Activated naive CD8-positive, alpha-beta T cell treated with anti-CD3 and anti-CD28 coated beads, Interleukin-2, amount 50 U/mL, for 16 hours (primary cell): ENCODE measurements at places on chromosomes 4 and X.

DNA sequence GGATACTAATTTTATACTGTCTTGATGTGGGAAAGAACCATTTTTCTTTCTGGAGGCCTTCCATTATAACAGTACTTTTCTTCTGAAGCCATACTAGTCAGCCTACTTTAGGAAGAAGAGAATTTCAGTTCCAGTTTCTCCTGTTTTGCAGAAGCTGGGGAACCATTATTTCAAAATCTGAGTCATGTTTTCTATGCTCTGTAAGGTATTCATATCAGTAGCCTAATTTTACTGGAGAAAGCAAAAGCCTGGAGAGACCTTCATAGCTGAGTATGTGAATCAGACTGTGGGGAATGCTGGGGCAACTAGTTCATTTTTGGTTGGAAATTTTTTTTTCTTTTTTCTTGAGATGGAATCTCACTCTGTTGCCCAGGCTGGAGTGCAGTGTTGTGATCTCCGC, 22.4 kb downstream of the AFF1 start:
- no peak for DNase-seq

GRCh38 chr4:176441594-176441993, 121.8 kb downstream of the SPCS3 start:
- no peak for DNase-seq

- no peak for DNase-seq
Observed at GRCh38 chr4:4974727-4975126, 44.5 kb downstream of the CYTL1 start.

DNA sequence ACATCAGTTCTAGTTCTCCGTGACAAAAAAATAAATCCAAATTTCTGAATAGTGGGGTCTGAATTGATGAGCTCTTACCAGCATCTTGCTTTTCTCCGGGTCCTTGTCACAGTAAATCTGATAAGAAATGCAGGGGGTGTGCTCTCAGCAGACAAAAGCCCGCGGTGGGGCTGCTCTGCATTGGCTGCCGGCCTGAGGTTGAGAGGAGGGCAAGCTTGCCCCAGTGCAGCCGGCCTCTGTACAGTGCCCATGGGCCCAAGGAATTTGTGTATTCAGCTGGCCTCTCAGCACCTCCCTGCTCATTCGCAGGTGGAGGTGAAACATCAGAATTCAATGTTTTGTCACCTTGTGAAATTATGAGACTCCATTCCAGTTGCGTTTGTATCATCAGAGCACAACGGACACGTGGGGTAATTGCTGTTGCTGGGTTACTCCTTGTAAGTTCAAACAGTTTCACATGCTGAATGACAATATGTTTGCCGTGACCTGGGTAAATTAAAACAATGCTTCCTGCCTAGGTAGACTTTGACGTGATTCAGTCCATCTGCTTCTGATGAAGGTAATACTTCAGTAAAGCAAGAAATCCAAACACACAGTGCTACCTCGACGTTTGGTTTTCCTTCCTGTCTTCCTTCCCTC, 596.4 kb downstream of the MID1IP1 start:
- DNase-seq = no peak

DNA sequence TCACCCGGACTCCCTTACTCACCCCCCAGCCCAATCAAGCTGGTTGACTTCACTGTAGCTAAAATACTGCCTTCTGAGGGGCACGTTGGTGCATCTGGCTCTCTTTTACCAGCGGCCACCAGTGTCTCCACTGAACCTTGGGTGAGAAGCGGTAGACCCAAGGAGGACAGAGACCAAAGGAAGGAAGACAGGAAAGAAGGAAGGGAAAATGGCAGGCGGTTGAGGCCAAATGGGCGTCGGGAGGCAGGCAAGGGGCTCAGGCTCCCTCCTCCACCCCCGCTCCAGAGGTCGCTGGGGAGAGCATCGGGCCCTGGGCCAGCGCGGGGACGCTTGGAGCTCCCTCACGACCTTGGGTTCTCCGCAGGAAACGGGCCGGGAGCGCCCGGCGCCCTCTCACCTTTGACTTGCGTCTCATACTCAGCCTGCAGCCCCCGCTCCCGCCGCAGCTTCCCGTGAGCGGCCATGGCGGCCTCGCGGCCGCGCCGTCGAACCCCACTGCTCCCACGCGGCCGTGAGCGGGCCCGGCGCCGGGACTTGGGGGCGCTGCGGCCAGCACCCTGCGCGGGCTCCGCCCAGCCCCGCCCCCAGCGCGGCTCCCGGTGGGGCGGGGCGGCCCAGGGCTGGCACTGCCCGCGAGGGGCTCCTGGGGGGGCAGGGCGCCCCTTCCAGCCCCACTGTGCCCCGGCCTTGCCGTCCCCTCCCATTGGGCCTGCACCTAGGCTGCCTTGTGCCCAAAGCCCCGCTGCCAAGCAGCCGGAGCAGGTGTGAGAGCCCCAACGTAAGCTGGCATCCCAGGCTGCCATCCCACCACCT, at the start of gene ARHGAP4:
TSS of gene ARHGAP4 (minus strand) at position 526 of the 813 bp plus-strand sequence. CDS start at position 464, 62 bp downstream.
- no peak for DNase-seq

DNA sequence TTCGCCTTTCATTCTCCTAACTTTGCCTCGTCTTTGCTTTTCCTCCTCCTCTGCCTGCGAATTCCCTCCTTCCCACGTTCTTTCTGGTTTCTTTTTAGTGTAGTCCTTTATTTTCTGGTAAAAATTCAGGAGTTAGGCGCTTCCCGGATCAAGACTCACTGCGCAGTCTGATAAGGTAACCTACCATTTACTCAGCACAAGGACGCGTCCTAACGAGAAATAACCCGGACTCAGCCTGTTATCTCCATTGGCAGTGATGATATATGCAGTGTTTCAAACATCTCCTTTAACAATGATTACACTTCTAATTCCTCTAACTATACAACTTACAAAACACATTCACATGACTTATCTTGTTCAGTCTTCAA, 357 bp upstream of the ETNPPL start:
- no peak for DNase-seq

DNA sequence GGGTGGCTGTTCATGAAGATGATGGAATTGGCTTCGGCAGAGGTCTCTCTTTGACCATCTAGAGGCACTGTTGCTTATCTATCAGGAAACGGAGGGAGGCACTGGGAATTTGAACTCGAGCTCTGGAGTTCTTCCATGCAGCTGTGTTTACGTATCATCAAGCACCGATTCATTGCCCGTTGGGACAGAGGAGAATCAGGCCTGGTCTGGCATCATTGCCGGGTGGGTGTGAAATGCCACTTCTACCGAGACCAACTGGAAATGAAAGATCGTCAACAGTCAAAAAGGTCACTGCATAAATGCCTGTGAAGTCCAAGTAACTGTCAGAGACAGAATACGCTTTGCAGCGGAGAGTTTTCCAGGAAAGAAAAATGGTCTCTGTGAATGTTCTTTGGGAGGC, 166.9 kb downstream of the ASMT start:
- no peak for DNase-seq

- no peak for DNase-seq
Observed at GRCh38 chrX:45824471-45824870, 623.8 kb upstream of the DIPK2B start.

- no peak for DNase-seq
Observed at GRCh38 chr4:23911675-23912455, 22.0 kb upstream of the PPARGC1A start.

DNA sequence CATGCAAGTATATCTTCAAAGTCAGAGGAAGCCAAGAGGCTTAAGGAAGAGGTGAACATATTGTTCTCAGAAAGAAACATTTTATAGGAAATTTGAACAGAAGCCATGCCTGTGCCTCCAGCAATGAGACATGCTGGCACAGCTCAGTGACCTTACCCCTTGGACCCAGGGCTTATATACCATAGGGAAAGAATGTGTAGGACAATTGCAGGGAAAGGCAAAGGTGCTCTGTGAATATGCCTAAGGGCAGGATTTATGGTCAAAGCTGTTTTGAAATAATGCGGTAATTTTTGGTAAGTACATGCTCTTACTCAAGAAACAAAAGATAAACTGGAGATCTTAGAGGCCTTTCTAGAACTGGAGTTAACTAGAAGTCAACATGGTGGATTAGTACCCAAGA, 568.8 kb downstream of the GRID2 start:
- DNase-seq = no peak

- DNase-seq = no peak
Observed at GRCh38 chrX:47745416-47745815, 86.4 kb upstream of the UXT start.

DNA sequence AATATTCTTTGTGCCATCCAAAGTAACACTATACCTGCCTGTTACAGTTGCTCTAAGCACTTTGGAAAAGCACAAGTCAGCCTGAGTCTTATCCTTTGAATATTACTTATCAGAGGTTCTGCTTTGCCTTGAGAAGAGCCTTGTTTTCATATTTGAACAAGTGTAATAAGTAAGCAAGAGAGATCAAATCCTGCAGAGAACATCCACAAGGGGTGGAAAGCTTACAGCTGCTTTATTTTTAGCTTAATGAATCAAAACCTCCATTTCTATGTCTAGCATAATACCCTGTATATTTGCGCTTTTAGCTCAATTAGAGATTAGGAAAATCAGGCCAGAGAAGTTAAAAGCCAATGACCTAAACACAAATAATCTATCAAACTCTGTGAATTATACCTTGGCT, 139.8 kb downstream of the CDS1 start:
- DNase-seq = no peak

DNA sequence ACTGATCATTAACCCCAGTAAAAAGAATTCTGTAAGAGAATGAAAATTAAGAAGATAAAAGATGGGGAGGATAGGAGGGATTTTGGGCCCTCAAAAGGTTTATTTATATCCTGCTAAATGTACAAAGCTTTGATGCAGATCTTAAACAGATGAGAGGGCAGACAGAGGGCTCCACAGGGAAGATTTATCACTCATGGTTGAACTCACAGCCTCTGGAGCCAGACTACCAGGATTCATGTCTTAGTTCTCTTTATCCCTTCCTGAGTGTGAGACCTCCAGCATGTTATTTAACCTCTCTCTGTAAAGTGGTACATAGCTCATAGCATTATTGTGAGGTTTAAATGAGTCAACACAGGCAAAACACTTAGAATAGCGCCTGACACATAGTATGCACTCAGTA, 74.4 kb downstream of the SOWAHB start:
- no peak for DNase-seq

GRCh38 chr4:15132739-15133138, 130.5 kb downstream of the CPEB2 start:
- no peak for DNase-seq

GRCh38 chrX:140949233-140949632, 53.2 kb upstream of the SPANXB1 start:
- no peak for DNase-seq

DNA sequence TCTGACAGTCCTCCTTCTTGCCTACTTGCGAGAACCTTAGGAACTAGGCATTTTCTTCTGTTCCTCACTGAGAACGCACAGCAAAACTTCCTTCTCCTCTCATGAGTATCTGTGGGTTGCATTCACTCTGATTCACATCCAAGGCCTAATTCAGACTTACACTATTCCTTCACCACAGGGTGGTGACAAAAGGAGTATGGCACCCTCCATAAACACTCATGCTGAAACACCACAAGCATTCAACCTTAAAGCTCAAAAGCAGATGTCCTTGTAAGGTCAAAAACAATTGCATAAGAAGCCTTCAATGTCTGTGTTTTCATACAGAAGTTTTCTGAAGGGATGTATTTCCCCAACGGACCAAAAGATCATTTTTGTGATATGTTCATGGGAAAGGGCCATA, 147.3 kb downstream of the CORIN start:
- no peak for DNase-seq

DNA sequence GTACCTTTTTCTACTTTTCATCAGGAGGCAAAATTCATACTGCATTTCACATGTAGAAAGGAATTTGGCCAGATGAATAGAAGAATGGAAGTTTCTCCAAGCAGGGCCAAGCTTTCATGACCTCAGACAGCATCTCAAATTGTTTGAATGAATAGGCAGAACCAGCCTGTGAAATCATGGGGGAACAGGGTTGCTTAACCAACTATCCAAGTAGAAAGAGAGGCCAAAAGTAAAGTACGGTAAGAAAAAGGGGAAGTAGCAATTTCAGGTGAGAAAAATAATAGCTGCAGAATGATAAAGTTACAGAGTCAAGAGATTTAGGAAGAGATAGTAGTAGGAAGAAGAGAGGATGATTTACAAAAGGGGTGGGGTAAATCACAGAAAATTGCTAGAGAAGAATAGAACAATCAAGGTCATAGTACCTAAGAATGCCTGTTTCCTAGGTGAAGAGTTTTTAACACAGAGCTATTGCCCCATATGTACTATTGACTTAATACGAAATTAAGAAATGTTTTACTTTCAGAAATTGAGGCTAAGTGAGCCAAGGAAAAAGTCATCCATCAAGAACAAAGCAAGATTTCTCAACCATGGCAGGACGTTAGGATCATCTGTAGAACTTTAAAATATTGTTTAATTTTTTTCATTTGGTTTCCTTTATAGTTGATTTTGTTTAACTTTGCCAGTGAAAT, 177.1 kb upstream of the TET2 start:
- DNase-seq = no peak

DNA sequence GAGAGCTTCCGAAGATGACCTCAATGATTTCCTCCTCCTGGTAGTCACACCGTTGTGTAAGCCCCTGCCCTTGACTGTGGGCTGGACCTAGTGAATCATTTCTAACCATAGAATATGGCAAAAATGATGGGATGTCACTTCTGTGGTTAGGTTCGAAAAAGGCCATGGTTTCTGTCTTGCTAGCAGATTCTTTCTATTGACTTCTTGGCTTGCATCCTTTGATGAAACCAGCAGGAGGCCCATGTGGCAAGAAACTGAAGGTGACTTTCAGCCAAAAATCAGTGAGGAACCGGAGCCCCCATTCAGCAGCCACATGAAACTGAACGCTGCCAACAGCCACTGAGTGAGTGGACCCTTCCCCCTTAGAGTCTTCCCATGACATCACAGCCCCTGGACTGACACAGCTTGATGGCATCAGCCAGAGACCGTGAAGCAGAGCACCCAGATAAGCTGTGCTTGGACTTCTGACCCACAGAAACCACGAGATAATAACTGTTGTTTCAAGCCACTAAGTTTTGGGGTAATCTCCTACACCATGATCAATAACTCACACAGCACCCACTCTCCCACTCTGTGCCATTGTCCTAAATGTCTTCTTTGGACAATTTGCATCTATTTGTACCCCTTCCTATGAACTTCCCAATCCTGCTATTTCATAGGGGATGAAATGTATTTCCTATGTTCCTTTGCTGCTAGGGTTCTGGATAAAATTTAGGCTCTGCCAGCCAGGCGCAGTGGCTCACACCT, 148.0 kb upstream of the STX18 start:
- DNase-seq = no peak

GRCh38 chr4:182826391-182826790, 90.8 kb downstream of the DCTD start:
- no peak for DNase-seq

GRCh38 chrX:130100180-130100579, 10.1 kb downstream of the ELF4 start:
- DNase-seq = no peak
